Upper lobe of left lung (tissue), 6 donors: ENCODE measurements at places on chromosomes 1 and 21. TPM values are rescaled to one million over a fixed set of nuclear protein-coding genes. Genes with fewer than 3 reads are reported as not detected.

DNA sequence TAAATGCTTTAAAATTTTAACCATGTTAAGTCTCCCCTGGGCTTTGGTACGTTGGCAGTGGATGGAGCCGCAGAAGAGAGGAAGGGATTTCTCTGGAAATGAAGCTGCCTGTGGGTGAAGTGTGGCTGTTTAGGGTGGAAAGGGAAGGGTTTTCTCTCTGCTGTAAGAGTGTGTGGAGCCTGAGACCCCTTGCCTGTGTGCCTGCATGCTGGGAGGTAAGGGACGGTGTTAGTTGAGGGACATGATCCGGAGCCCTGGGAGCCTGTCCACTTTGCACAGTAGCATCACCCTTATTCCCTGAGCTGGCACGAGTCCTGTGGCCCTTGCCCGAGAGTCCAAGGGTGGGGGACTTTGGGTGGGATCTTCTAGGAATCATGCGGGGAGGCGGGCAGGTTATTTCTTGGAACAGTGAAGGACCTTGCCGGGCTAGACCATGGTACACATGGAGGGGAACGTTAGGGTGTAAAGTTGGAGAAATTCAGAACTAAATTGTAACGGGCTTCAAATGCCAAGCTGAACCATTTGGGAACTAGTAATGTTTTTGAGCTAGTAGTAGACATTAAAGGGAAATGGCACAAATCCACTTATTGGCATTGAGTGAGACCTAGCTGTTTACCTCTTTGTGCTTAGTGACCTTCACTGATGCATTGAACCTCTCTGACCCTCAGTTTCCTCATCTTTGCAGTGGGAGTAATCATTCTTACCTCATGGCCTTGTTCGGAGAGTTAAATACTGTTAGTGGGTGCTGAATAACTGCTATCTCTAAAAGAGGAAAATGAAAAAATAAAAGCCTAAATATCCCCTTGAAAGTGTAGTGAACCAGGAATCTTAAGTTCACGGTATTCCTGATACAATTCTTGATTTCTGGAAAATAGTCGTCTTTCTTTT, 3.5 kb downstream of the GALNT2 start:
- H3K27me3 ChIP-seq = no peaks in the 10 kb centered on the region
- H3K4me1 ChIP-seq = peaks cover 38% of the 10 kb centered on the region
- no peak for DNase-seq
- no peak overlapping the region for H3K27ac ChIP-seq
- no peaks in the 10 kb centered on the region for H3K36me3 ChIP-seq

DNA sequence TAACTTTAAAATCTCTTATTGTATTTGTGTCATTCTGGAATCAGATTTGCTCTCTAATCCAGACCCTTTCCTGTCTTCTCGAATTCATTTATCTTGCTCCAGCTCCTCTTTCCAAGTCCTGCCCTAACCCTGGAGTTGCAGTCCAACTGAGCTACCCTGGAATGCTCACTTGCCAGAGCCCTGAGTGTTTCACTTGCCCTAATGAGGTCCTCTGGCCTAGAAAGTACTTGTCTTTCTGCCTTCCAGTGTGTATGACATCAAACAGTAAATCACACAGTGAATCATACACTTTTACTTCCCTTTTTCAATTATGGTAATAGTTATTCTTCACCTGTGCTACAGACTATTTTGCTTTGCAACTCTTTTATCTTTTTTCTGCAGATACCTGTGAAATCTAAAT, 96.9 kb downstream of the NEK7 start:
- peaks cover 21% of the 10 kb centered on the region for H3K4me1 ChIP-seq
- no peak for DNase-seq
- H3K4me3 ChIP-seq = no peak overlapping the region
- peak overlapping the region; percentile 46 for H3K27ac ChIP-seq
- H3K36me3 ChIP-seq = no peaks in the 10 kb centered on the region

Gene DENND2C
- total RNA-seq = 2.4 TPM

DNA sequence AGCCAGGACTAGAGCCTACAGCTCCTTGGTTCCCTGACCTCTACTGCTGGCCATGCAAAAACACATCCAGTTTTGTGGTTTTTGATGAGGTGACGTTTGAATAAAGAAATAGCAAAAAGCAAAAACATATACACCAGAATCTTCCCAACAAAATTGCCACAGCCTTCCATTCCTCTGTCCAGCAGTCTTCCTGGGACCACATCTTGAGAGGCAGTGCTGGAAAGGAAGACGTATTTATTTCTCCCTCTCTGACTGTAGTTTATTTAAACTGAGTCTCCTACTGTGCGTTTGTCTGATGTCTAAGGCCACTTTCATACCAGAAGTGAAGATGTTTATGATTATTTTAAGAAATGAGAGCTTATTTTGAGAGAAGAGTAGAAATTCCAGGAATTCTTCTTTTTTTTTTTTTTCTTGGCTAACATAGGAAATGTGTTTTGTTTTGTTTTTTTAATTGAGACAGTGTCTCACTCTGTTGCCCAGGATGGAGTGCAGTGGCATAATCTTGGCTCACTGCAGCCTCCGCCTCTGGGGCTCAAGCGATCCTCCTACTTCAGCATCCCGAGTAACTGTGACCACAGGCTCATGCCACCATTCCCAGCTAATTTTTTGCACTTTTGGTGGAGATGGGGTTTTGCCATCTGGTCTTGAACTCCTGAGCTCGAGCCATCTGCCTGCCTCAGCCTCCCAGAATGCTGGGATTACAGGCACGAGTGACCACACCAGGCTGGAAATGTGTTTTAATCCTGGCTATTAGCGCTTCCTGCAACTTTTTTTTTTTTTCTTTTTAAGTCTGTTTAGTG, 118.5 kb downstream of the ITSN1 start:
- H3K27ac ChIP-seq = peak overlapping the region; percentile 60
- peaks cover 5% of the 10 kb centered on the region for H3K4me1 ChIP-seq
- H3K4me3 ChIP-seq = no peak overlapping the region
- no peaks in the 10 kb centered on the region for H3K36me3 ChIP-seq
- DNase-seq = no peak
- no peaks in the 10 kb centered on the region for H3K27me3 ChIP-seq

Gene KLHDC7A
- 3.6 TPM for total RNA-seq

DNA sequence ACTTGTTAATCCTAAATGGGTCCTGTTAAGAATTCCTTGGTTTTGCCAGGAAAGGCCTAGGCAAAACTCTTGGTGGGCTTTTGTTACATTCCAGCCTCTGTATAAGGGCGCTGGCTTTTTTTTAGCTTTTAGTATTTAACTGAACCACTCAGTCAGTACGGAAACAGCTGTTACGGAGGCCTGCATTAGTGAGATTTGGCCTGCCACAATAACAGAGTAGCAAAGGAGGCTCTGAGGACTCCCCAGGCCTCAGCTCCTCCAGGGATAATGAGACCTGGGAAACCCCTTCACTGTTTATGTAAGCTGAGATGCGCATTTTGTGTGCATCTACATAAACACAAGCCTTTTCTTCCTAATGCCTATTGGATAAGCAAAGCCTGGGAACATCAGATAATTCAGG, 210.2 kb downstream of the APP start:
- DNase-seq = no peak
- no peak overlapping the region for H3K4me3 ChIP-seq
- H3K27ac ChIP-seq = no peak overlapping the region

GRCh38 chr1:69123486-69123885, 444.2 kb upstream of the LRRC7 start:
- H3K27me3 ChIP-seq = no peaks in the 10 kb centered on the region
- no peak for DNase-seq
- H3K4me3 ChIP-seq = no peak overlapping the region
- no peak overlapping the region for H3K27ac ChIP-seq

GRCh38 chr1:15578921-15579682, 5.7 kb downstream of the AGMAT start:
- H3K4me1 ChIP-seq = peaks cover 3% of the 10 kb centered on the region
- H3K36me3 ChIP-seq = no peaks in the 10 kb centered on the region
- H3K27ac ChIP-seq = peak overlapping the region; percentile 53
- no peak for DNase-seq

DNA sequence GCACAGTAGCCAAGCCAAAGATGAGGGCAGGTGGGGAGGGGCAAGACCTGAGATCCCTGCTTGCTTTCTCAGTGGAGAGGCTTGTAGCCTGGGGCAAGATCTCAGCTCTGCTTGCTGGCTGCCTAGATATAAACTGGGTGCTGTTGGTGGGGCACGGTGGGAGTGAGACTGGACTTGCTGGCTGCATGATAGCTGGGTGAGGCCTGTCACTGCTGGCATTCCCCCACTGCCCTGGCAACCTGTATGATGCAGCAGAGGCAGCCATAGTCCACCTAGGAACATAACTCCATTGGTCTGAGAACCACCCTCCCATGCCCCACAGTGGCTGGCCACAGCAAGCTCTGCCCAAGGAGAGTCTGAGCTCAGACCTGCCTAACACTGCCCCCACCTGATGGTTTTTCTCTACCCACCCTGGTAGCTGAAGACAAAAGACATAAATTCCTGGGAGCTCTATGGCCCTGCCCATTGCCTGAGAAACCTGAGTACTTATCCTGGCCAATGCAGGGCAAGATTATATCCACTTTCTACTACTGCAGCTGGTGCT, 261.9 kb upstream of the DEPDC1 start:
- H3K36me3 ChIP-seq = no peaks in the 10 kb centered on the region
- no peaks in the 10 kb centered on the region for H3K4me1 ChIP-seq
- no peak overlapping the region for H3K27ac ChIP-seq
- H3K4me3 ChIP-seq = no peak overlapping the region
- H3K27me3 ChIP-seq = no peaks in the 10 kb centered on the region

DNA sequence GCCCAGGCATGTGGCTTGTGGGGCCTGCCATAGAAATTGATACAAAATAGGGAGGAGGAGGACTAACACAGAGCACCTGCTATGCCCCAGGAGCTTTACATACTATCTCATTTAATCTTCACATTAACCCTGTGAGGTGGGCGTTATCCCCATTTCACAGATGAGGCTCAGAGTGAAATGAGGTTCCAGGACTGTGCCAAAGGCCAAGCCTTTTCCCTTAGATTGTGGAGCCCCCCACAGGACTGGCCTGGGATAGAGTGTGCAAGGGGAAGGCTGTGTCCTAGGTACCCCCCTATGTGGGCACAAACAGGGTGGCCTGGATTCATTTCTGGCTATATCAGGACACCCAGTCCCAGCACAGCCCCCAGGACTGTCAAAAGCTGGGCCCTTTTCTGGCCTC, 2.2 kb upstream of the DDOST start:
- no peak for DNase-seq
- H3K36me3 ChIP-seq = no peaks in the 10 kb centered on the region
- no peaks in the 10 kb centered on the region for H3K27me3 ChIP-seq
- H3K4me3 ChIP-seq = no peak overlapping the region

Gene IGSF3
- total RNA-seq = 15.1 TPM

- peaks cover 37% of the 10 kb centered on the region for H3K4me1 ChIP-seq
- H3K4me3 ChIP-seq = no peak overlapping the region
- H3K27me3 ChIP-seq = no peaks in the 10 kb centered on the region
- no peaks in the 10 kb centered on the region for H3K36me3 ChIP-seq
- no peak for DNase-seq
- peak overlapping the region; percentile 73 for H3K27ac ChIP-seq
Observed at GRCh38 chr1:27122652-27123051, 32.3 kb downstream of the SLC9A1 start.

DNA sequence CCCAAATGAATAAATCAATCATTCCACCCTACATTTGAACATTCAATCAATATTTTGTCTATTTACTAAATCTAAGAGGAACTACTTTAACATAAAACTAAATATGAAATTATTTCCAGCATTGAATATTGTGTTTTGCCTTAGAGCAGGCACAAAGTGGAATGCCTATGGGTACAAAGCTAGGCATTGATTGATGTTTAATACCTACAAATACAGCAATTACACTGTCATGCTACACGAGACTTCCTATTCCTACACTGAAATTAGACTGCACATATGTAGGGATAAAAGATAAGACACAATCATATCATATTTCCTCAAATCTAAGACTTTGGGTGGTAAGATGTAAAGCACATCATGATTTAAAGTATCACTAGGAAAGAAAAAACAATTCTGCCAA, 12.9 kb upstream of the ERG start:
- no peaks in the 10 kb centered on the region for H3K27me3 ChIP-seq
- H3K36me3 ChIP-seq = no peaks in the 10 kb centered on the region
- no peak for DNase-seq

- peak overlapping the region; percentile 77 for H3K27ac ChIP-seq
- peaks cover 46% of the 10 kb centered on the region for H3K4me1 ChIP-seq
- H3K36me3 ChIP-seq = no peaks in the 10 kb centered on the region
- H3K27me3 ChIP-seq = peaks cover 8% of the 10 kb centered on the region
Observed at GRCh38 chr1:6490181-6491080, 1.0 kb downstream of the PLEKHG5 start.

- no peaks in the 10 kb centered on the region for H3K27me3 ChIP-seq
- no peaks in the 10 kb centered on the region for H3K36me3 ChIP-seq
- H3K4me1 ChIP-seq = peaks cover 31% of the 10 kb centered on the region
- H3K27ac ChIP-seq = no peak overlapping the region
- no peak for DNase-seq
Observed at GRCh38 chr1:235855811-235856429, 10.8 kb downstream of the LYST start.

Gene EFCAB14
- total RNA-seq = 149 TPM

DNA sequence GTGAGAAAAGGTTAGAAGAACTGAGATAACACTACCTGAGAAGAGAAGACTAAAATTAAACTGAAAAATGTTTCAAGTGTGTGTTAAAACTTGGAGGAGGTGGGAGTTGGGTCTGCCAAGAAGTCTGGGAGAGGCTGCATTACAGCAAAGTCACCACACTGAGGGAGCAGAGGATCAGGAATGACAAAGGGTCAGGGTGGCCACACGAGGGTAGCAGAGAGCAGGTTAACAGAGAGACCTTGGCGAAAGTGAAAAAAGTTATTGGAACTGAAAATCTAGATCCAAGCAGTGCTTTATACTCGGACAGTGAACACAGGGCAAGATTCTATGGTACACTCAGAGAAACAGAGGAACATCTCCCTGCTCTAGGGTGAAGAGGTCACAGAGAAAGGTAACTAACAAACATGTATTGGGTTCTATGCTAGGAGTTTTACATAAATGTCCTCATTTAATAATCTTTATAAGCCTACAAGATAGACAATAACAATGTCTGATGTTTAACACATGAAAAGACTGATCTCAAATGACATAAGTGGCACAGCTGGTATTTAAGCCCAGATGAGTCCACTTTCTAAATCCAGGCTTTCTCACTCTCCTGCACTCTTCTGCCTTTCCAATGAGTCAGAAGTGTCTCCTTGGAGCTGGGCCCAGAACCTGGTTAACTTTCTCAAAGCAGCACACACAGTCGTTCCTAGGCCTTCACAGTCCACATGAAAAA, 10.3 kb upstream of the CADM3 start:
- peaks cover 8% of the 10 kb centered on the region for H3K4me1 ChIP-seq
- no peak overlapping the region for H3K27ac ChIP-seq
- H3K4me3 ChIP-seq = no peak overlapping the region
- DNase-seq = peak; percentile 67
- H3K36me3 ChIP-seq = no peaks in the 10 kb centered on the region

Gene RUNX3
- 10.0 TPM for total RNA-seq

Gene SPRR1A
- not detected for total RNA-seq

Gene ARHGAP30
- 26.8 TPM for total RNA-seq

Gene UBE2U
- not detected for total RNA-seq
